ENCODE measurements at places on chromosomes 7 and 10.

DNA sequence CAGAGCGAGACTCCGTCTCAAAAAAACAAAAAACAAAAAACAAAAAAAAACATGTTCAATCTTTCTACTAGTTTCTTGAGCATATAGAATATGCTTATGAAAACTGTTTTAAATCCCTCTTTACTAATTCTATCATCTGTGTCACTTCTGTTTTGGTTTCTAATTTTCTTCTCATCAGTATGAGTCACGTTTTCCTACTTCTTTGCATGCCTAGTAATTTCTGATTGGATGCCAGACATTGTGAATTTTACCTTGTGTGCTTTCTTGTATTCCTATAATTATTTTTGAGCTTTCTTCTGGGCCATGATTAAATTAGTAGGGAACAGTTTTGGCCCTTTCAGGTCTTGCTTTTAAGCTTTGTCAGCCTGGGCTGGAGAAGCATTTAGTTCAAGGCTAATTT, 9.9 kb downstream of the MICU1 start:
- no peak for DNase-seq

GRCh38 chr7:30175180-30175579, 40.4 kb downstream of the MTURN start:
- DNase-seq = no peak

DNA sequence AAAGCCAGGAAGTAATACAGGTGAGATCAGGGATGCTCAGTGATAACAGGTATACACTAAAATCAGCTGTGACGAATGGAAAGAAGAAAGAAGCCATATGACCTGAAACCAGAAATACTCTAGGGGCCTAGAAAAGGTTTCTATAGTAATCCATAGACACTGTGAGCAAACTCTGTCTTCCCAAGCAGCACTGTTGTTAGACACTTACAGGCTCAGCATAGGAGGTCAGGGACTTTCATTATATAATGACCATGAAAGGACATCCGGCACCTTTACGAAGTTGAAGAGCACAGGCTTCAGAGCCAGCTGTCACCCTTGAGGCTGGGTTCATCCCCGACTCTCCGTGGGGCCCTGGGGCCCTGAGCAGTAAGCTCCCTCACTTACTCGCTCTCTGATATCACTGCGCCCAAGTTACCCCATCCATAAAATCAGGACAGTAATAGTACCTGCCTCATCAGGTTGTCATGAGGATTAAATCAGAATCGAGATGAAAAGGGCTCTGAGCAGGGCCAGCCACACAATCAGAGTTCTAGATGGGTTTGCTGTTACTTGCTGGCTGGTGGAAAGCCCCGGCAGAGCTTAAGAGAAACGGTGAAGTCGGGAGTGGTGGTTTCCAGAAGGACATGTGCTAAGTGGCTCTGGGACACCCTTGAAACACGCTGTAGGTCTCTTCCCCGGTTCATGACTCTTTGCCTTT, 79.5 kb downstream of the ITIH5 start:
- no peak for DNase-seq

GRCh38 chr7:49563693-49564378, 209.6 kb upstream of the VWC2 start:
- DNase-seq = no peak

DNA sequence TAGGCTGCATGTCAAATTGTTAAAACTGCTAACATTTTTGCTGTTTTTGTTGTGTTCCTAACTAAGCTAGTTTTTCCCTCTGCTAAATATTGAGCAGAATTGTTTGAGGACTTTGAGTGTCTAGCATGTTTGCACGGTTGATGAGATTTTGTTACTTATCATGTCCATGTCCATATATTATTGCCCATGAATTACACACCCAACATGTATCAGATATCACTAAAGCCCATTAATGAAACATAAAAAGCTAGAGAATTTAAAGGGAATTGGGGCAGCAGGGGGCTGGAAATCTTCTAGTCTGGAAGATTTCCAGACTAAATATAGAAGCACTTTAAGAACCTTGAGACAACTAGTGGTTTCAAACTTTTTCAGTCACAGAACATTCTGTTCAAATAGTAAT, 197.7 kb downstream of the SNX10 start:
- no peak for DNase-seq

DNA sequence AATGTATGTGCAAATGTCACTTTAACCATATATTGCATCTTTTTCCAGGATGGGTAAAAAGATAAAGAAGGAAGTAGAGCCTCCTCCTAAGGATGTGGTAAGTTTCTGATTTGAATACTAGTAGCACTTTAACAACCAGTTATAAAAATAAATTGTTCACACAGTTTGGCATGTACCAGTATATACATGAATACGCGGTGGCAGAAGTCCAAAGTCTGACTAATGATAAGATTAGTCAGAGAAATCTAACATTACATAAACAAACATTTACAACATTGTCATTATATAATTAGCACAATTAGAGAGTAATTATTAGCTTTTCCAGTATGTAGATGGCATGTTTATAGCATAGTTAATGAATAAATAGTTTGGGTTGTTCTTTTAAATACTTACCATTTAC, 4.1 kb downstream of the ARMC3 start:
- no peak for DNase-seq

DNA sequence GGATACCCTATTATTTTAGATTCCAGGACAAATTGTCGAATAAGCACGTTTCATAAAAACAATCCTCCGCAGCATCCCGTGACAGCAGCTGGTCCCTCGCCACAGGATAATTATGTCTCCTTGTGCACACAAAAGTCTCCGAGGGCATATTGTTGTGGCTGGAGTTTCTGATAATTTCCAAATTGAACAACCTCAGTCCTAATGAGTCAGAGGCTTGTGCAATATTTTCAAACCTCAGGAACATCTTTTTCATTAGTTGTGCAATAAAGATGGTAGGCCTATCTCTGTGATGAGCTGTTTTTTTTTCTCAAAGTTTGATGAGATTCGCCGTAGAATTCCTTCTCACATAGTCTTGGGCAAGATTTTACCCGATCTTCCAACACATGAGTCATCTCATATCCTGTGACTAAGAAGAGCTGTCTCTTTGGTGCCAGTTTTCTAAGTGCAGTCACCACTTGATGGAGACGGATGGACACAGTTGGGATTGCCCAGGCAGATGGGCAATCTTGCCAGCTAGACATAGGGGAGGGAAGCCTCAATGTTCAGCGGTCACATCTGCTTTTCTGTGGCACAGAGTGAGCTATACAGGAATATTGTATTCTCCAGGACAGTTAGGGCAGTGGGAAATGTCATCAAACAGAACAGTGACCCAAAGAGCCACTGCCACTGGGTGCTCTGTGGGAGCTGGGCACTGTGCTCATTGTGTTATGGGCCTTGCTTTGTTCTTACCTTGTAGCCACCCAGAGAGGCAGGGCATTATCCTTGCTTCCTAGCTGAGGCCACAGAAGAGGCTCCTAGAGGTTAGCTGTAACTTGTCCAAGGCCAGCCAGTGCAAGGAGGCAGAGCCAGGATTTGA, 7.8 kb downstream of the HTRA1 start:
- DNase-seq = no peak

GRCh38 chr7:142832417-142832816, 22.5 kb upstream of the EPHB6 start:
- DNase-seq = no peak

DNA sequence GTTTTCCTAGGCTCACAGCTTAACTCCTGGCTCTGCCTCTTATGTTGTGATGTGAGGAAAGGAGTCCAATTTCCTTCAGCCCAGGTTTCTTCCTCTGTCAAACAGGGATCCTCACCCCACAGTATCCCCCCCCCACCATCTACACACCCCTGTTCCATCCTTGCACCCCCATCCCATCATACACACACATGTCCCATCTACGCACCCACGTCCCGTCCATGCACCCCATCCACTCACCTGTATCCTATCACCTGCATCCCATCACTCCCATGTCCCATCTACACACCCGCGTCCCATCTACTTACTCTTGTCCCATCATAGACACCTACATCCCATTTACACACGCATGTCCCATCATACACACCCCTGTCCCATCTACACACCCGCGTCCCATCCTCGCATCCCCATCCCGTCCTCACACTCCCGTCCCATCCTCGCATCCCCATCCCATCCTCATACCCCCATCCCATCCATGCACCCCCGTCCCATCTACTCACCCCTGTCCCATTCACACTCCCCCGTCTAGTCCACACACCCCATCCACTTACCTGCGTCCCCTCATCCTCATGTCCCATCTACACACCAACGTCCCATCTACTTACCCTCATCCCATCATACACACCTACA, 117.3 kb downstream of the TRRAP start:
- DNase-seq = no peak

DNA sequence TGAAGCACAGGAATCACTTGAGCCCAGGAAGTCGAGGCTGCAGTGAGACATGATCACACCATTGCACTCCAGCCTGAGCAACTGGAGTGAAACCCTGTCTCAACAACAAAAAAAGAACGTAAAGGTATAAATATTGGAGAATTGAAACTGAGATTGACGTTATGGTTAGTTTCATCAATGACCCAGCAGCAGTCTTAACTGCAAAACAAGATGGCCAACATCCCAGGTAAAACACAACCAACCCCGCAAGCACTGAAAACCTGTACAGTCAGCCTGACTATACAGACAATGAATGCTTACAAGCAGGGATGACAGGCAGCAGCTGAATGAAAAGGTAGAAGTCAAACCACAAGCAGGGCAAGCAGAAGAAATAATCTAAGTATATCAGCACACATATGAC, 34.7 kb downstream of the WAPL start:
- no peak for DNase-seq

GRCh38 chr7:45061806-45062425, 26.9 kb downstream of the NACAD start:
- no peak for DNase-seq

DNA sequence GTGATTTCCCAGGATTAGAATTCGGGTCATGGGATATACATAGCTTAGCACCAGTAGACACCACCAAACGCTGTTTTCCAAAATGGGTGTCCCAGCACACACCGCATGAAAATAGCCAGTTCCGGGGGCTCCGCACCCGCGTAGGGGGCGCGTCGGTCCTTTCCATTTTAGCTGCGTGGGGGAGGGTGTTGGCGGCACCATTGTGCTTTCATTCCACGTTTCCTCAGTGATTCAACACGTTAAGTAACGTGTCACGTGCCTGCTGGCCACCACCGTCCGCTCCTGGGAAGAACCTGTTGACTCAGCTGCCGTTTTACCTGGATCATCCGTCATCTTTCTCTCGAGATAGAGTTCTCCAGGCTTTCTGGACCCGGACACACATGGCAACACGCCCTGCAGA, 25.6 kb upstream of the ADGRA1 start:
- no peak for DNase-seq

DNA sequence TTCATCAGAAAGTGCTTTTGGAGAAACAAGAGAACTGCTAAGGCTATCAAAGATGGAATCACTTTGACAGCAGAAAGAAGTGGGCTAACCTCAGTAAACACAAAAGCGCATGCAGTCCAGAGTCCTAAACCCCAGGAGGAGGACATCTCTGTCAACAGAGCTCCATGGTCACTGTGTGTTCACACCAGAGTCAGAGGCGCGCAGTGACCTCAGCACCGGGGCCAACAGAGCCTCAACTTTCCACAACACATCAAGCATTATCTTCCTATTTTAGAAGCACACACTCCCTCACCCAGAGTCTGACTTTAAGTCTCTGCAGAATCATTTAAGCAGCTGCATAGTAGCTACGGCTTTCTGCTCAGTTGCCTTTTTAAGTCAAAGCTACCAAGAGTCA, 195.3 kb downstream of the DIP2C start:
- no peak for DNase-seq

- DNase-seq = no peak
Observed at GRCh38 chr10:71989661-71990454, 25.7 kb downstream of the CHST3 start.

DNA sequence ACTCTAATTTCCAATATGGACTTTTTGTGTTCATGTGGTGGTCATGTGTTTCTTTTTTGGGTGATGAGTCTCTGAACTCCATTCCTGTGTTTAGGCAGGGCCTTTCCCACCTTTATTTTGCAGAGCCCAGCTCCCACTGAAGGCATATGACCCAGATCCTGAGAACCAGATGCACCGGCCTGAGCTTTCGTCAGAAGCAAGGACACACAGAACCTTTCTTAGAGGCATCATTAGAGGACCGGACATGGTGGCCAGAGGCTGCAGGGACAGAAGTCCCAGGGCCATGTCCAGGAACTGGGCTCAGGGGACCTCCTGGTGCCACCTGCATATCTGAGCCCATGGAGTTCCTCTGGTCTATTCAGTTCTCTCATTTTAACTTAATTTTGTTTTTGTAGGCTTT, 200.9 kb upstream of the ZNF32 start:
- DNase-seq = no peak

DNA sequence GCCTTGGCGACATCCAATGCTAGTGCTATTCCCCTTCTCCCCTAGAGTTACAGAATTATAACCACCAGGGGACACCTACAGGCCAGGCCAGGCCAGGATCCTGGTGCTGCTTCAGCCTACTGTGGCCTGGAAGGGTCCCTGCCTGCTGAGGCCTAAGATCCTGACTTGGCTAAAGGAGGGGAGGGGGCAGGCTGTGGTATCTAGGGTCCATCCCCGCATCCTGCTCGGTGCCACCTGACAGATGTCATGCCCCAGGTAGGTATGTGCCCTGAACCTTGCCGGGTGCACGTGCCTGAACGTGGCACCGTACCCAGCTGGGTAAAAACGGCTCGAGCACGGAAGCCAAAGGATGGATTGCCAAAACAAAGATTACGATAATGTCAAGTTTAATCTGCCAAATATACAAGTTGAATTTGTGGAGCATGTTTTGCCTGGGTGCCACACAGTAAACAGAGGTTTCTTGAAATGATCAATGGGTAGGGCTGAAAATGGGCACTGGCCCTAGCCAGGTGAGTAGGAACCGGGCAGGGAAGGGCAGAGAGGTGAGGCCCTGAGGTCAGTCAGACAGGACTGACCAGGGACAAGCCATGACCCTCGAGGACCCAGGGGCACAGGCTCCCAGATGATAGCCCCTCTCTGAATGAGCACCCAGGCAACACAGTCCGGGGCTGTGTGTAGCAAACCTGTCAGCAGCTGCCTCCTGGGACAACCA, 12.6 kb downstream of the PDAP1 start:
- no peak for DNase-seq

DNA sequence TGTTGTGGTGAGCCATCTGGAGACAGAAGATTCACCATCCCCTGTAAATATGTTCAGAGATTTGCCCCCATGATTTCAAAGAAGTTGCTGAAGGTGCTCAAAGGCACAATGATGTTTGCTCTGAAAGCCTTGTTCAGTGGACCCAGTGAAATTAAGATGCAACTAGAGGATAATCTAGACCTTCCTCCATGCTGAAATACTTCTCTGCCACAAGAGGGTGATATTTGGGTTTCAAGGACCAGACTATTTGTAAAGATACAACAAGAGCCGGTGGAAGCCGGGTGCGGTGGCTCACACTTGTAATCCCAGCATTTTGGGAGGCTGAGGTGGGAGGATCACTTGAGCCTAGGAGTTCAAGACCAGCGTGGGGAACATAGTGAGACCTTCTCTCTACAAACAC, 13.5 kb upstream of the MSRB2 start:
- DNase-seq = no peak
